ENCODE measurements at places on chromosomes 3 and 15. TPM values are rescaled to one million over a fixed set of nuclear protein-coding genes. Genes with fewer than 3 reads are reported as not detected.

GABRR3 gene
- not detected for total RNA-seq

ITIH1 gene
- not detected for total RNA-seq

DNA sequence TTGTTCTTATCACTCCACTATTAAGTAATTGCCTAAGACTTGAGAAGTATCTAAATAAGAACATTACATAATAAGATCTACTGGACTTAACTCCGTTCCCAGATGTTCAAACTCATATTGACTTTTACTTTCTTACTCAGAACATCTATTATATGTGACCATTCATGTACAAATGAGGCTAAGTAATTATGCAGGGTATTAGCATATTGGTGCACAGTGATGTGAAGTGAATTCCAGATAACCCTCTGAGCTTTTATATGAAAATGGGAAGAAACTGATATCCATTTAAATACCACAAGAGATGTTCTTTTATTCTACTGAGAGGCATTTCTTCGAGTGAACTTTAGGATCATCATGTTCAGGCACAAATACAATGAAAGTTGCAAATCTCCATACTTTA lies 135.7 kb downstream of the ZPLD1 start:
- no peak for DNase-seq

GRCh38 chr3:153050978-153051377 lies 111.0 kb upstream of the RAP2B start:
- no peak for DNase-seq

DNA sequence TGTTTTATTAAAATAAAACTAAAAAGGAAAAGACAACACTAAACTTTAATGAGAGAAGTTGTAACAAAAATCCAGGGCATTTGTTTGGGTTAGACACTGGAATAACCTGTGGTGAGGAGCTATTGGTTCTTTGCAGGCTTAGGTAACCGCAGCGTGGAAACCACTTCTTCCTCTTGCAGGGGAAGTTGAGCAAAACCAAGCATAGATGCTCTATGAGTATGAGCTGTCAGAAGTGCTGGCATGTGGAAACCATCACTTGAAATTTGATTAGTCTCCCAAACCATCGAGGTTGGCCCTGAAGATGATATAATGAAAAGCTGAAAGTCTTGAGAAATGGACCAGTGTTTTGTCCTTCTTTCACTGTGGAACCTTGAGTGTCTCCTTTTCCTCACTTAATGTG lies 127.1 kb upstream of the RBMS3 start:
- no peak for DNase-seq

GRCh38 chr3:70085613-70086012 lies 86.1 kb downstream of the SAMMSON start:
- no peak for DNase-seq

- DNase-seq: no peak
These were observed 216.5 kb downstream of the ZNF385D start for GRCh38 chr3:21534462-21534861.

- DNase-seq: no peak
These were observed 517.0 kb upstream of the NAALADL2 start for GRCh38 chr3:174342171-174342570.

GRCh38 chr3:59566481-59566975 lies 516.7 kb upstream of the CFAP20DC start:
- no peak for DNase-seq

DNA sequence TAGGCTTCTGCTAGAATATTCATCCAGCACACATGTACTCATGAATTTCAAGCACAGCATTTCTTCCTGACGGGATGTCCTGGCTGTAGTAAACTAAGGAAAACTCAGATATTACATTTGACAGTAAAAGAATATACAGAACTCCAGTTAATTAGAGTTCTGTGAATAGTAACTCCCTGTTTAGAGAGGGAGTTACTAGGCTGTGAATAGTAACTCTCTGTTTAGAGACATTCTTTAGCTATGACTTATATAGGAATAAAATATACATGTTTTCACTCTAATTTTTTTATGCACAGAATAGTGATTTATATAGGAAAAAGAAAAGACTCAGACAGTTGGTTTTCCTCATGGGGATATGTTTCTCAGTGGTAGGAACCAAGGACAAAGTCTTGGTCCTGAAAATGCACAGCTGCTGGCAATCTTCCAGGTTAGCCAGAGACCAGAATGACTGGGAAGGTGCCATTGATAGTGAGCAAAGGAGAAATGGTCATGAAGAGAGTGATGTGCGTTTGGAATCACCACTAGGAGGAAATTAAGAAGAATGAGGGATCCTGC lies 480.7 kb upstream of the THBS1 start:
- no peak for DNase-seq

DNA sequence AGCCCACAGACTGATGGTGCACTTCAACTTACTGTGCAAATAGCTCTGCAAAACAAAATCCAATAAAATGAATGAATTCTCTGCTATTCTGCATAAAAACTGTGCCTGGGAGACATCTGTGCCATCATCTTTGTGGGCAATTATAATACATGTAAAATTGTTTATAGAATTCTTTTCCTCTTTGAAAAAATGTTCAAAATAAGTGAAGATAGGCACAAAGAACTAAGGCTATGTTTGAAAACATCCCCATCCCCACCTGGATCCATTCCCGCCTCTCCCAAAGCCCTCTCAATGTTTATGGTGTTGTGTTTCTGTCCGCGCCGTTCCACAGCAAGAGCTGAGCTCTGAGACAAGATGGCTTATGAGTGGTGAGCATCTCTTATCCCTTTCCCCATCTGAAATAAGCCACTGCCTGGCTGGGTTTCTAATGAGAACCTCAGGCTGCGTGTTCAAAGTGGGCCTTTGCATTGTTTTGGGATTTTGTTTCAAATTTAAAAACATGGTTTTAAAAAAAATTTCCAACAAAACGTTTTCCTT lies 22.4 kb upstream of the SNRPA1 start:
- no peak for DNase-seq

DNA sequence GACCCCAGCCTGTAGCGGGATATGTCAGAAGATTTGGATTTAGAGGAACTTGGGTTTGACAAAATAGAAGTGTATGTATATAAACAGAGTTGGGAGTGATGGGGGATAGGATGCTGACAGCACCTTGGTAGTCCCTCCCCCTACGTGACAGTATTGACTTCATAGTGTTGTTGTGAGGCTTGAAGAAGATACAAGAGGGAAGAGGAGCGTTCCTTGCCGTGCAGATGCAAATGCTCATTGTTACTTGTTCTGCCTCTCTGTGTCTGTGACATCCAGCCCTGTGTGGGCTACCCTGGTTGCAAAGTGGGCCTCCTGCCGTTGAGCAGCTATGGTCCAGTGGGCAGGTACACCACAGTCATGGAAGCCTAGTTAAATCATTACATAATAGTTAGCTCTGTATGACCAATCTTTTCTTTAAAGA lies 45.0 kb downstream of the SMAD3 start:
- DNase-seq: no peak

- DNase-seq: no peak
These were observed 16.2 kb upstream of the DENND6A start for GRCh38 chr3:57709031-57709430.

- no peak for DNase-seq
These were observed 47.5 kb upstream of the TRIM42 start for GRCh38 chr3:140630366-140630765.

DNA sequence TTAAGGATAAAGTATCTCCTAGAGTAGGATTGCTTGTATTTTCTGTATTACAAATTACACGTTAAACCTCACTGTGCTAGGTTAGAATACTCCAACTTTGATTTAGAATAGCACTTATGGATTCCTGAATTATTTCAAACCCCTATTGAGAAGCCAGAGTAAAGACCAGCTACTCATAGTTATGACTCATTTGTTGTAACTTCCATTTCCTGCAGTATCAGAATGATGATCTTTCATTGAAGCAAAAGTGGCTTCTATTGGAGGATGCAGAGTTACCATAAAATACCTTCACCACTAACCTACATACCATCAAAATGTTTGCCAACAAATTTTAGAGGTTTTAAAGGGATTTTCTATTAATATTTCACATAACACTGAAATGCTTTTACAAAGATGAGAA lies 1322.7 kb upstream of the ALCAM start:
- no peak for DNase-seq

GRCh38 chr3:40057786-40058185 lies 248.4 kb downstream of the MYRIP start:
- no peak for DNase-seq

GRCh38 chr3:9994086-9994844 lies 7.6 kb upstream of the EMC3 start:
- DNase-seq: no peak

DNA sequence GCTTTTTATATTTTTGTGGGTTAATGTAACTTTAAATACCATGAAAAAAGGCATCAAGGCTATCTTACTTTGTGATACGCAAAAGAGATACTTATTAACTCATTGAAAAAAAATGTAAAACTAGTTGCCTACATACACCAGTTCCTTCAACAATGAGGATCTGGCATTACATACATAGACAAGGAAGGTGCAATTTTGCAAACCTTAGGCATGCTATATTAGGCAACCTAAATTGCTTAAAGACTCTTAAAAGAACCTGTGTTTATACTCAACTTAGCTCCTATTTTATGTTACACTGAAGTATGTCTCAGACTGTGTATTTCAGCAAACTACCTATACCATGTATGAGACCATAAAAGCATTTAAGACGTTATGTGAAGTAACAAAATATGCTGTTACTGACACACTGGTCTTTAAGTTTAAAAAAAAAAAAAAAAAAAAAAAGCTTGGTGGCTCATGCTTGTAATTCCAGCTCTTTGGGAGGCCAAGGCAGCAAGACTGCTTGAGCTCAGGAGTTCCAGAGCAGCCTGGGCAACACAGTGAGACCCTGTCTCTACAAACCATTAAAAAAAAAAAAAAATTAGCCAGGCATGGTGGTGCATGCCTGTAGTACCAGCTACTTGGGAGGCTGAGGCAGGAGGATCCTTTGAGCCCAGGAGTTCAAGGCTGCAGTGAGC lies 9.1 kb downstream of the TASOR start:
- no peak for DNase-seq
